ENCODE measurements at places on chromosomes 3 and 15.

DNA sequence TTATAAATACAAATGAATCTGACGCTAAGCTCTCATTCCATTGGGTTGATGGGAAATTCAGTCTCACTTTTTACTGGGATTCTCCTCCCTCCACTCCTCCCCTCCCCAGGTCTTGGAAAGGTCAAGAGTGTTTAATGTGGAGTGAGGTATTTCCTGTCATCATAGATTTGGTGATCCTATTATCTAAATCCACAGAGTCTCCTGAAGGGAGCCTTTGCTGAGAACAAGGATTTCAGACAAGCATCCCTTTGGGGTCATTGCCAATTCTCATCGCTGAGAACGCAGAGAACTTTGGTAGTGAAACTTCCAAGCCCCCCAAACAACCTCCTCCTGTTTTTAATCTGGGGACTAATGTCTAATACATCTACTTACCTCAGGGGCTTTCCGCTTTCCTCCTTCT, 297.9 kb downstream of the OTOL1 start:
- no peak for DNase-seq

- no peak for DNase-seq
These were observed 198.0 kb downstream of the EPHB1 start for GRCh38 chr3:134993011-134993410.

DNA sequence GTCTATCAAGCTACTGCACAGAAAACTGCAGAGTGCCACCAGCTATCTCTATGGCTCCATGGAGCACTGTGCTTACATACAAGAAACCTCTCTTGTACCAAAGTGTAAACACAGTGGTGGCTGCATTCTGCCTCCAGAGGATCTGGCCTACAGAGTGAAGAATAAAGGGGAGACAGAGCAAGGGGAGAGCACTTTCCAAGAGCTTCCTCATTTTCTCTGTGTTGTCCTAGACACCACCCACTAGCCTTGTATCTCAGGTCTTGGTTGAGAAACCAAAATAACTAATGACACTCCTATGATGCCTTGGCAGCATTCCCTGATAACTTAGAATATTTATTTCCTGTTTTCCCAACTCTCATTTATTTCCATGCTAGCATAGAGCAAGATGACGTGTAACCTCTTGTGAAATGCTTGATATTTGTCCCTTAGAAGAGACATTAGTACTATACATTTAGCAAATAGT, 56.9 kb upstream of the PHLDB2 start:
- DNase-seq: peak; percentile 90

DNA sequence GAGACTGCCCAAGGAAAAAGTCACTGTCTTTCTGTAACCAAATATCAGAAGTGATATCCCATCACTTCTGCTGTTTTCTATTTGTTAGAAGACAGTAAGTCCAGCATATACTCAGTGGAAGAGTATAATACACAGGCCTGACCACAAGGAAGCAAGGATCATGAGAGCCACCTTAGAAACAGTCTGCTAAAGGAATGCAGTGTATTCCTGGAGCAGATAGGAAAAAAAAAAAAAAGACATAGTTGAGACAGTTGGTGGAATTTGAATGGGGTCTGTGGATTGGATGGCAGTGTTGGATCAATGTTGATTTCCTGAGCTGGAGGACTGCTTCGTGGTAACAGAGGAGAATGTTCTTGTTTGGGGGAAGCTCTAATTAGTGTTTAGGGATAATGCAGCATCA, 26.5 kb upstream of the FBXL2 start:
- DNase-seq: peak; percentile 36

DNA sequence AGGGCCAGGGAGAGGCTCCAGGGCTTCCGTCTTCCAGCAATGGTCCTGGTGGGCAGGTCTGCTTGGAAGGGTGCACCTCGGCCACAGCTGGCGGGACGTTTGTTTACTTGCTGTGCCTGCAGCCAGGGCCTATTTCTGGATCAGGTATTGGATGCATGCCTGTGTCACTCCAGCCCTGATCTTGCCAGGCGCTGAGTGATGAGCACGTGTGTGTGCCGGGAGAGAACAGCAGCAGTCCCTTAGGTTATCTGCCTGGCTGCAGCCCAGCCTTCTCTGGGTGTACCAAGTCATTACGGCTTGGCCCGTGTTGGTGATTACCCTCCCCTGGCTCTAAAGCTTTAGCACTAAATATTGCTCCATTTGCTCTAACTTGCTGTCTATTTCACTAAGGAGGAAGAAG, 14.9 kb downstream of the CCDC32 start:
- DNase-seq: no peak

Measured in adipocyte (in vitro differentiated cells).